ENCODE measurements at places on chromosomes 6 and 20.
A peak's percentile ranks its signal among the peaks of the same experiment; 100 is the strongest.

- peak; percentile 59 for DNase-seq
Observed at GRCh38 chr6:3795836-3796718, 44.6 kb upstream of the PXDC1 start.

DNA sequence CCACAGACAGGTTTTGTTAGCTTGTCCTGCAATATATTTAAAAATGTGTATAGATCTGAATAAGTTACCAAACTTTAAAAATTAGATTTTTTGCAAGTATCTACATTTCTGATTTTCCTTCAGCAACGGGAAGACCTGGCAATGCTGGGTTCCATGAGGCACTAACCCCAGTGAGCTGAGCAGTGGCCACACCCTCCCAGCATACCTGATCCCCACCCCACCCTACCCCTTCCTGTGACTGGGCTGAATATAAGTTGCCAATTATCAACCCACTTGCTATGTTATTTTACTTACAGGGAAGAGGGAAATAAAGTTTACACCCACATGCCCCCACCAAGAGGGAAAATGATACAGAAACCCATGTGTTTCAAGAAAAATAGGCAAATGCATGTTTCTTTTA, 70.3 kb upstream of the RALGAPA2 start:
- DNase-seq = no peak

GRCh38 chr6:144134737-144135136, 15.6 kb upstream of the STX11 start:
- DNase-seq = no peak

- no peak for DNase-seq
Observed at GRCh38 chr20:45036044-45036755, 64.7 kb downstream of the KCNS1 start.

DNA sequence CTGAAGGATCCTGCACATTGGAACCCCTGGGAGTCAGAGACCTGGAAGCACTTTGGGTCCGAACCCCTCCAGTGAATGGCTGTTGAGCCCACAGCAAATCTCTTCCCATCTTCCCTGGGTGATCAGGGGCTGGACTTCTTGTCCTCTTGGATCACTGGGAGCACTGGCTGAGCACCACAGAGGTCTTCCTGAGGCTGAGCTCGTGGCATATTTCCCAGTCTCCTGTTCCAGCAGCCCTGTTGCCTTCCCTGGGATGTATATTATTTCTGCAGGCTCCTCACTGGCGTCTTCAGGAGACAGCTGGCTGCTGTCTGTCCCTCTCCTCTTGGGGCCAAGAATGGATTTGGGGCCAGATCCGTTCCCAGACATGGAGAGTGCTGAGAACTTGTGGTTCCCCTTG, 43.4 kb downstream of the PTK7 start:
- no peak for DNase-seq

- no peak for DNase-seq
Observed at GRCh38 chr6:28323813-28324424, 12.0 kb downstream of the ZSCAN31 start.

- DNase-seq = no peak
Observed at GRCh38 chr20:47141350-47141921, 215.1 kb downstream of the ZMYND8 start.

GRCh38 chr20:31811796-31812728, 7.1 kb upstream of the MYLK2 start:
- DNase-seq = no peak
